ENCODE measurements at places on chromosomes 2 and 18.
A peak's percentile ranks its signal among the peaks of the same experiment; 100 is the strongest.

- no peak for DNase-seq
These were observed 77.6 kb downstream of the AFF3 start for GRCh38 chr2:100064592-100065428.

- no peak for DNase-seq
These were observed 179.3 kb upstream of the MGAT5 start for GRCh38 chr2:134074619-134075018.

DNA sequence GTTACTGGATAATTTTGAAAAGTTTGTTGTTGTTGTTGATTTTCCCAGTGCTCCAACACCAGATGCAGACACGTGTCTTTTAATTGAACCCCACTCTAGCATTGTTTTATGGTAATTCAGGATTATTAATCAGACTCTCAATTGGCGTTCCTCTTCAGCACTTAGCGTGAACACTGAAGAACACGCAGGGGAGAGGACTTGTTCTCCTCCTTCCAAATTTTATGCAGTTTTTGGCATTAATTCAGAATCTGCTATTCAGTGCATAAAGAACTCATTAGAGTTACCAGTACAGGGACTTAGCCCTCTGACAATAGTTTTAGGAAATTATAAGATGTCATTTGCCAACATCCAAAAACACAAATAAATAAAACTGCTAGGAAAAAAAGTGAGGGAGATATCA lies 75.5 kb downstream of the SNTG2 start:
- DNase-seq = no peak

DNA sequence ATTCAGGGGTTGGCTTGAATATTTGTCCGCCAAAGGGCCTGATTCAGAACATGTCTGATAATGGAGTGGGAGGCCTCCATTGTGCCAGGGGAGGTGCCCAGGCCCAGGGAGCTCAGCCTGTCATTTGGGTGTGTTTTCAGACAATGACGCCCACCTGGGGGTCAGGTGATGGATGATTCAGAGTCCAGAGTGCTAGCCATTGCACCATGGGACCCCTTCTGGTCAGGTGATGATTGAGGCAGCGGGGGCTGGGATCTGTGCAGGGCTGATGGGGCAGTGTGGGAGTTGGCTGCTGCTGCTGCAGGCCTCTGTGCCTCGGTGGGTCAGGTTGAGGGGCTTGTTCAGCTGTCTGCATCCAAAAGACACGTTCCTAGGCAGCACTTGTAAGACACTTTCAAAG lies 8.3 kb upstream of the ARHGEF4 start:
- DNase-seq = no peak

GRCh38 chr2:67256892-67257291 lies 140.2 kb upstream of the ETAA1 start:
- DNase-seq = no peak

GRCh38 chr2:21642647-21643046 lies 518.9 kb downstream of the TDRD15 start:
- no peak for DNase-seq

DNA sequence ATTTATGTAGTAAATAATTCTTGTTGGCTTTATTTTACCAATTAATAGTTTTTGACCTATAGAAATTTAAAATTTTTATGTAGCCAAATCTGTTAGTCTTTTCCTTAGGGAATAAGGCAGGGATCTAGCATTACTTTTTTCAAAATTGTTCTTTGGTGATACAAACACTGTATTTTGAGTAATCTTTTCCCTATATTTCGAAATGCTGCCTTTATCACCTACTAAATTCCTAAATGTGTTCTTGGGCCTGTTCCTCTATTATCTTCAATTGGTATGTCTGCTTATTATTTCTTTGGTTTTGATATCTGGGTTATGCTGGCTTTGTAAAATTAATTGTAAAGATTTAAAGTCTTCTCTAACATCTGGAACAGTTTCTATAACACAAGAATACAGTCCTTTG lies 87.5 kb downstream of the DYSF start:
- no peak for DNase-seq

GRCh38 chr18:60596928-60597327 lies 224.4 kb upstream of the MC4R start:
- DNase-seq = no peak

DNA sequence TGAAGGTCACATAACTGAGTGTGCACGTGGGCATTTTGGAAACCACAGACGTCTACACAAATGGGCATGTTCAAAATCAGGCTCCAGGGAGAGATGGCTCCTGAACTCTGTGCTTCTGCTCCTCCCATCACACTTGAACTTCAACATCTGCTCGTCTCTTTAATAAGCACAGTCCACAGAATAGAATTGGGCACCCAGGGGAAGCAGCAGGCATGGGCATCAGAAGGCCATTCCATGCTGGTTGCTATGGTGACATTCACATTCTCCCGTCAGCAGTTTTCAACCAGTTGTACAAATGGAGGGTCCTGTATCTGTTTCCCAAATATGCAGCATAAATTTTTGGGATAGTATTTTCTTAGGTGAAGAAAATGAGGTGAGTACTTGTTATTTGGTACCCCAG lies 183.7 kb upstream of the COPS8 start:
- peak; percentile 23 for DNase-seq

GRCh38 chr2:8597559-8598225 lies 84.2 kb upstream of the ID2 start:
- DNase-seq = no peak

DNA sequence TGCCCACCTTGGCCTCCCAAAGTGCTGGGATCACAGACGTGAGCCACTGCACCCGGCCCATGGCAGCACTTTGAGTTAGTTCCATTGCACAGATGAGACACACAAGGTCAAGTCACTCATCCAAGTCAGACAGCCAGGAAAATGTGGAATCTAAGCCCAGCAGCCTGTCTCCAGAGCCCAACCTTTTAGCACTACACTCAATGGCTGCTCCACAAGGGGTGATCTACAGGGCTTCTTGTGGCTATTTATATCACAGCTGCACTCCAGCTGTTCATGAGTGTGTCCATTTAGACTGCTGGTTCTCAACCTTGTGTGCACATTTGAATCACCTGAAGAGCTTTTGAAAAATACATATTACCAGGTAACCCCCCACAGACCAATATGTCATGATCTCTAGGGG lies 72.9 kb upstream of the RPL31 start:
- peak; percentile 4 for DNase-seq

DNA sequence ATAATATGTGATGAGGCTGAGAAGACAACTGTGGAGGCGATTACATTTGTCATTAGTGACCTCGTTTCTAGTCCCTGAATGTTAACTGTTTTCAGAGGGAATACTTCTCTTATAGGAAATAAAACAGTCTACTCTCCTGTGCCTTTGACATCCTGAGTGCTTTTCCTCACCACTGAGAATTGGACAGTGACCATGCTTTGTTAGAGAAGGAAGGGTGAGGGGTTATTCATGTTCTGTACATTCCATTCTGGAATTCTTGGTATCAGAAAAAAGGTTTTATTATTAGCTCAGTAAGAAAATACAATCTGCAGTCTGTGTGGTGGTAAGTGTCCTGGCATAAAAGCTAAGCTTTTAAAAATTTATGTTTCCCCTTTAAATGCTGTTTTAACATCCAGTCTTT lies 58.8 kb downstream of the PARD3B start:
- DNase-seq = no peak

DNA sequence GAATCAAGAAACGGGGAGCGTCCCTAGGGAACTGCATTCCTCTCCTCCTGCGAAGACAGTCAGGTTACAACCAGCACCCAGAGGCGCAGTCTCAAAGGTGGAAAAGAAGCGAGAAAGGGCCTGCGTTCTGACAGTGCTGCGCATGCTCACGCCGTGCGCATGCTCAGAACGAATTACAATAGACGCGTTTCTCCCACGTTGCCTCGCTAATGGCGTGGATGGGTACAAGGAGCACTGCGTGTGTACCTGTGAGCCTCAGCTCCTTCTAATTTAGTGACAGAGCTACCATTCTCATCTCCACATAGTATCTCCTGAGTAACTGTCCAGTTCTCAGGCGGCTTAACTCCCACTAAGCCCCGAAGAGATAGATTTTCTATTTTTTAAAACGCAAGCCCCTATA lies 448.8 kb downstream of the TXNL1 start:
- no peak for DNase-seq

DNA sequence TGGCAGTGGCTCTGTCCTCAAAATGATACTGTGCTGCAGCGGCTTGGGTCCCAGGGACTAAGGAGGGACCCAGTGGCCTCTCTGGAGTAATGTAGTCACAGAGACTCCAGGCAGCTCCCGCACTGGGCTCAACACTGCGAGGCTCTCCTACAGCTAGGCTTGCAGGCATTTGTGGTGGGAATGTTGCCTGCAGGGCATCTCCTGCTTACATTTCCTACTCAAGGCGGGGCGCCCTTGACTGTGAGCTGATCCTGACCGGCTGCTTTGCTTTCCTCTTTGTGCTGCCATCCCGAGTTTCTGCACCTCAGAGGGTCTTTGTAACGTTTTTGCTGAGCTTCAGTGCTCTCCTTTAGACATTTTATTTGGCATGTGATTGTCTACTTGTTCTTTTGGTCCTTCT lies 177.4 kb upstream of the FN1 start:
- no peak for DNase-seq

DNA sequence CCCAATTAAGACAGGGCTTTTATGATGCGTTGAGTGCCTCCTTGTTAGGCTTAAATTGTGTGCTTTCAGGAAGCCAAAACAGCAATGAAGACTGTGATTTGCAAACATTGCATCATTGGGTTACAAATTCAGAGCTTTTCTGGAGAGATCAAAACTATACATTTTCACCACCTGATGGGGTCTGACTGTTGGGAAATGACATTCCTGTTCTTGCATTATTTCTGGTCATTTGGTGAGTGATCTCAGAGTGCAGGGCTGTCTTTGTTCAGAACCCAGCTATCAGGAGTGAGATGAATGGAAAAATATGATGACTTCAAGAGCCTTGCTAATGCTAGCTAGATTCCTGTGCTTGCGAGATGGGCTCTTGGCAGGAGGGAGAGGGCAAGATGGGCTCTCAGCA lies 39.1 kb downstream of the SH3RF3 start:
- no peak for DNase-seq

GRCh38 chr2:118350621-118351020 lies 262.4 kb downstream of the INSIG2 start:
- no peak for DNase-seq

DNA sequence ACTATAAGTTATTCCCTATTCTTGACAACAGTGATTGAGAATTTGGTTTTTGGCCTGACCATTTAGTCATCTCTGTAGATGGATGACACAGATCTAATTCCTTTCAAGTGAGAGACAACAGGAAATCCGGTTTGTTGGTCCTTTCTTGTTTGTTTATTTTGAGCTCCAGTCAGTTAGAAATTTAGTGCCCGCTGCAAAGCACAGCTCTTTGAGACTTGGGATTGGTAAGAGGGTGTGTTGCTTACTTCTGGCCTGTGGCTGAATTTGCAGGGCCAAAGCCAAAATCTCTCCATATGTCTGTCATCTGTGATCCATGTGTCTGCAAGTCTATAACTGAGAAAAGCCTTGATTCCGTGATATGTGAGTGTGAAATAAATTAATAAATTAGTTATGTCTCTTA lies 74.3 kb downstream of the BIN1 start:
- DNase-seq = no peak

DNA sequence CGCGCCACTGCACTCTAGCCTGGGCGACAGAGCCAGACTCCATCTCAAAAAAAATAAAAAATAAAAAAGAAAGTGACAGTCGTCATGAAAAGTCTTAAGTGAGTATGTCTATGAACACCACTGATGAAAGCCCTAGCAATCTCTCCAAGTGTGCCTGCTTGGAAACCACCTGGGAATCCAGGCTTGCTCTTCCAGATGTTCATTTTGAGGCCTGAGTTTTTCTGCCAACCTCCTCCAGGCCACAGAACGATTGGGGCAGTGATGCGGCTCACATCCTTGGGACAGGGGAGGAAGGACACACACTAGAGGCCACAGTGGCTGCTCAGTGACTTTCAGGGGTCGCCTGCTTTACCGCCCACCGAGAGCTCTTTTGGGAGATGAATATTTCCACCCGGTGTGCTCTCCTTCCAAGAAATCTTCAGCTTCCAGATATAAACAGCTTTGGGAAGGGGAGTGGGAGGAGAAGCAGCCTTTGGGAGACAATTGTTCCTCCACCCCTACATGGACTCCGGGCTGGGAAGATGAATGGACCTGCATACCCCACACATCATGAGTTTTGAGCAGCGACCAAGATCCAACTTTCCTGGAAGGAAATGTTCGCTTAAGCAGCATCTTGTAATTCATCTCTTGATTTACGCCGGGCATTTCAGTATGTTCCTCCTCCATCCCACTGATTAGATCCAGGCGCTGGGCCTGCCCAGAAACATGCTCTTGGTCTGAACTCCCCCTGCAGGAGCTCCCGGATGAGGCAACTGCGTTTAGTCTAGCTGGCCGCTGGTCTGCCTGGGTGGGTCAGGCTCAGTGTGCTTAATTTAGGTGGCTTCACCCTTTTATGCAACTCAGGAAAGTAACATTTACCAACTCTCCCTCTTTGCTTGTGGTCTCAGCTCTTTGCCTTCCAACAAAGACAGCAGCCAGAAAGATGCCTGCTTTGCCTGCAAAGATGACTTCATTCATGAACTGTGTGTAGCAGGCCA lies 6.2 kb upstream of the ARMC9 start:
- no peak for DNase-seq

GRCh38 chr2:62803961-62804360 lies 98.4 kb downstream of the EHBP1 start:
- DNase-seq = no peak

GRCh38 chr2:64787698-64788097 lies 134.0 kb upstream of the SERTAD2 start:
- DNase-seq = no peak

- no peak for DNase-seq
These were observed 406.9 kb downstream of the DCDC2C start for GRCh38 chr2:4110273-4110672.

GRCh38 chr18:6576718-6577375 lies 152.7 kb upstream of the ARHGAP28 start:
- DNase-seq = no peak

- DNase-seq = no peak
These were observed 70.9 kb downstream of the SUCLG1 start for GRCh38 chr2:84388133-84388532.

GRCh38 chr18:49456794-49457193 lies 3.7 kb downstream of the DYM start:
- DNase-seq = no peak

GRCh38 chr2:36695746-36696415 lies 626 bp upstream of the VIT start:
- no peak for DNase-seq

DNA sequence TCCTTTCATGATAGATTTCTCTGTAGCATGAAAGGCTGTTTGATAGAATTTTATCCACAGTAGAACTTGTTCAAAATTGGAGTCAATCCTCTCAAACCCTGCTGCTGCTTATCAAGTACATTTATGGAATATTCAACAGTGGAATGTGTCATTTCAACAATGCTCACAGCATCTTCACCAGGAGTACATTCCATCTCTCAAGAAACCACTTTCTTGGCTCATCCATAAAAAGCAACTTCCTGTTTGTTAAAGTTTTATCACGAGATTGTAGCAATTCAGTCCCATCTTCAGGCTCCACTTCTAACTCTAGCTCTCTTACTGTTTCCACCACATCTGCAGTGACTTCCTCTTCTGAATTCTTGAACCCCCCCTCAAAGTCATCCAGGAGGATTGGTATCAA lies 29.4 kb downstream of the PDCL3 start:
- DNase-seq = no peak

GRCh38 chr2:204321910-204322751 lies 223.1 kb upstream of the PARD3B start:
- DNase-seq = no peak

Data from NCI-H1417 (cell line).